ENCODE measurements at places on chromosomes 11 and 22.

DNA sequence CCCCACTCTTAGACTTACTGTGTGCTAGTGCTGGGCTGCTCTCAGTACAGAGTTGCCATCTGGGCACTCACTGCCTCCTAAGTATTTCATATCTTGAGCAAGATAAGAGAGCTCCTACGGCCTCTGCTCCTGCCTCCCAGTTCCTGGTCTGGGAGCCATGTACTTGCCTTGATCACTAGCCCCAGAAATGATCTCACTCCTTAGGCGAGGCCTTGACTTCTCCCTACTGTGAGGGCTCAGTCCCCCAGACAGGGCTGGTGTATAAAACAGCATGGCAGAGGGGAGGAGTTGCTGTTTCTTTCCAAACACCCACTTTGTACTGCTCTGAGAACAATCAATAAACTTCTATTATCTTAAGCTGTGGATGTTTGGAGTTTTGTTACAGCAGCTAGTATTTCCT, 47.4 kb upstream of the TP53I11 start:
- DNase-seq: no peak

- DNase-seq: no peak
Observed at GRCh38 chr11:3888876-3889275, 33.4 kb downstream of the STIM1 start.

- no peak for DNase-seq
Observed at GRCh38 chr22:35727436-35727835, 9.8 kb downstream of the APOL5 start.

GRCh38 chr11:44782478-44782877, 55.7 kb downstream of the TSPAN18 start:
- DNase-seq: no peak

DNA sequence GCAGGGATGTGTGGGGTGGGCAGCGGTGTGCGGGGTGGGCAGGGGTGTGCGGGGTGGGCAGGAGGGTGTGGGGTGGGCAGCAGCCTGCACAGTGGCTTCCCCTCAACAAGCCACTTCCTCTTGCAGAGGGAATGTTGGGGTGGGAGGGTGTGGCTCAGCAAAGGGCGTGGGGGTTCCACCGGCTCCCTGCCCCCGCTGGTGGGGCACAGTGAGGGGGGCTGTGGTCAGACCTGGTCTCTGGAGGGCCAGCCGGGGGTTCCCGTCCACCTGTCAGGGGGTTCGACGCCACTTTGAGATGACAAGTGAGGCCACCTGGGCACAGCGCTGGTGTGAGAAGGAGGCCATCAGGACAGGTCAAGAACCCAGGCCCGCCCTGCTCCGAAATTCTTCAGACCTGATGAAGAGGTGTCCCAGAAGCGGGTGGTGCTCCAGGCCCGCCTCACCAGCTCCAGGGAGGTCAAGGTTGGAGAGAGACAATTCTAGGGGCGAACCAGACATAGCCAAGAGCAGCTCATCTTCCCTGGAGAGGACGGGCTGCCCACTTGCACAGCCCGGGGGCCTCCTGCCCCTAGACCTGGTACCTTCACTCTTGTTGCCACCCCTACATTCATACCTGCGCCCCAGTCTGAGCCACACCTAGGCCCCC, 1.3 kb downstream of the C11orf21 start:
- DNase-seq: no peak

- no peak for DNase-seq
Observed at GRCh38 chr22:47049078-47049624, 286.7 kb downstream of the TBC1D22A start.

DNA sequence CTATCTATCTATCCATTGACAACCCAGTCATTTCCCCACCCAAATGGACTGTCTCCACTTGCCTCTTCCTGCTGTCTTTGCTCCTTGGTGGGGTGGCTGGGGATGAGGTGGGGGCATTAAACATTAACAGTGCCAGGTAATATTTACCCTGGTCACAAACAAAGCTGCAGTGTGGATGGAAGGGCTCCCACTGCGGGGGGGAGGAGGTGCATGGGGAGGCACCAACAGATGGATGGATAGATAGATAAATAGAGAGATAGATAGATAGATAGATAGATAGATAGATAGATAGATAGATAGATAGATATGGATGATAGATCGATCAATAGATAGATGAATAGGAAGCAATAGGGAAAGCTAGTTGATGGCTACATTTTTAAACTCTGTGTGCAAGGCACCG, 2.3 kb upstream of the FXYD2 start:
- DNase-seq: no peak

DNA sequence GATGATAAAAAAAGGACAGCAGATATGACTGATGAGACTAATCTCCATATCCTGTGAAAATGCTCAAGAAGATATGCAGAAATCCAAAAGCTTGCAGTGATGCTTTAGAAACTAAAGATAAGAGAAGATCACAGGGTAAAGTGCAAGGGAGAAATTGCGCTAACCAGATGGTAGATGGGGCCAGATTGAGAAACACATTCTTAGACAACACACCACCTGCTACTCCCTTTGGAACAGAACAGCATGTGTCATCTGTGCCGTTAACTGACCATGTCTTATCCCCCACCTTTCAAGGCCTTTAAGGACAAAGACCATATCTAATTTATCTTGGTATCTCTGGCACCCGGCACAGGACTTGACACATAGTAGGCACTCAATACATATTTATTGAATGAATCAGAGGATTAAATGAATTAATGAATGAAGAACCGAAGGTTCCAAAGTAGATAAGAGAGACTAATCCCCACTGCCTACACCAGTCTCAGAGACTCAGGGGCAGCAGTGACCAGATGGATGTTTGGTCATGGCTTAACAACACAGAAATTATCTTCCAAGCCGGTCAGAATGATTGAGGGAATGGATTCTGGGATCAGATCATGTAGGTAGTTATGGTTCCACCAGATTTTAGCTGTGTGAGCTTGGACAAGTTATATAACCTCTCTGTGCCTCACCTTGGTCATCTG, 12.3 kb upstream of the P2RY2 start:
- no peak for DNase-seq

DNA sequence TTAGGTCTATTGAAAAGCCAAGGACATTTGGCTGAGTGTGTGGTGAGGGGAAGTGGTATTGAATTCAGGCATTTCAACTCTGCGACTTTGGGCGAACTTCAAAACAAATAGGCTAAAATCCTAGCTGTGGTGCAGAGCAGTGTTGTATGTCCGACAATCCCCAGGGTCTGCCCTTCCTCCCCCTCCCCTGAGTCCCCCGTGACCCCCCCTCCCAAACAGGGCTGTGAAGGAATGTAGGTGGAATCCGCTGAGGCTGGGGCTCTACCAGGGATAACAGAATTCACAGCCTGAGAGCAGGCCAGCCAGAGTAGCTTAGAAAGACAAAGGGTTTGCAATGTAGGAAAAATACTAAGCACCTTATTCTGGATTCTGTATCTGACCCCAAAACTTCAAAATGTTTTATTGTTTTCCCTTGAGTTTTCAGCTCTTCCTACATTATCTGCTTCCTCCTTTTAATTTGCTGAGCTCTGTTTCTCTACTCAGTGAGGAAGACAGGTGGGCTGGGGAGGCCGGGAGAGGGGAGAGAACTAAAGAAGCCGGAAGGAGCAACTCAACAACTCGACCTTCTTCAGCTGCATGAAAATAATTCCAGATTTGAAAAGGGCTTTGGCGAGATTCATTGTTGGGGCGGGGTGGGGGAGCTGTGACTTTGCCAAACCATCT, 315.2 kb downstream of the BLID start:
- peak; percentile 71 for DNase-seq

- no peak for DNase-seq
Observed at GRCh38 chr11:350723-351255, 18.5 kb upstream of the B4GALNT4 start.

DNA sequence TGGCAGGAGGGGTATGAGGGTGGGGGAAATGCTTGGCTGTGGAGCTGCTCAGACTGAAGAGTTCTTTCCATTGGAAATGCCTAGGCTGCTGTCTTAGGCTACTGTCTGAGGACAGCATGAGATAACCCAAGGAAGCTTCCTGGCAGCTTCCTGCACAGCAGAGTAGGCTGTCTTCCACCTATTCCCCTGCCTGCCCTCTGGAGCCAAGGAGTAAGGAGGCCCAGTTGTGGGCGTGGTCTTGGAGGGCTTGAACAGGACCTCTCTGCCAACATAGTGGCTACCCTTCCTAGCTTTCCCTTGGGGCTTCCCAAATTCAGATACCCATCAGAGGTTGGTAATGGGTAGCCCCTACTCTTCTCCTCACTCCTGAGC, 25.9 kb downstream of the PHLDB1 start:
- DNase-seq: no peak

GRCh38 chr11:17208257-17208999, 642 bp upstream of the PIK3C2A start:
- DNase-seq: peak; percentile 46

DNA sequence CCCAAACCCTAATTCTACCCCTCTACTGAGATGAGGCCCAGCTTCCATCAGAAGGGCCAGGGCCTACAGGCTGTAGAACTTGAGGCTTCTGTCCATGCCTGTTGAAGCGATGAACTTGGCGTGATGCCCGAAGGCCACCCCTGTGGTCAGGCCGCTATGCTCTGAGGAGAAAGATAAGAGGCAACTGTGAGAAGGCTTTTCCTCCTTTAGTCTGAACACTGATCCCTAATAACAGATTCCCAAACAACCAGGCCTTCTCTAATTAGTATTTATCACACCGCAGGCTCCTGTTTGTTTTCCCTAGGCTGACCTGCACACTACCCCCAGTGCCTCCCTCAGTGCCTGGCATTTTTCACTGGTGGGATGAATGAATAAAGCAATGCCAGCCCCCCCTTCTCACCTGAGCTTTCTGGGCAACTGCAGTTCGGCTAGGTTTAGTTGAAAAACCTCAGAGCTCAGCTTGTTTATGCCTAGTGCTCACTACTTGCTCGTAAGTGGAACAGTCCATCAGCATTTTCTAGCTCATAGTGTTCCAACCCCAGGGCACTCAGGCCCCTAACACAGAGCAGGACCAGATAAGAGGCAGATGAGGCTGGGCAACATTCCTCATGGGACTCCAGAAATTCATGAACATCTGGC, 15.2 kb downstream of the PRPF19 start:
- DNase-seq: no peak

DNA sequence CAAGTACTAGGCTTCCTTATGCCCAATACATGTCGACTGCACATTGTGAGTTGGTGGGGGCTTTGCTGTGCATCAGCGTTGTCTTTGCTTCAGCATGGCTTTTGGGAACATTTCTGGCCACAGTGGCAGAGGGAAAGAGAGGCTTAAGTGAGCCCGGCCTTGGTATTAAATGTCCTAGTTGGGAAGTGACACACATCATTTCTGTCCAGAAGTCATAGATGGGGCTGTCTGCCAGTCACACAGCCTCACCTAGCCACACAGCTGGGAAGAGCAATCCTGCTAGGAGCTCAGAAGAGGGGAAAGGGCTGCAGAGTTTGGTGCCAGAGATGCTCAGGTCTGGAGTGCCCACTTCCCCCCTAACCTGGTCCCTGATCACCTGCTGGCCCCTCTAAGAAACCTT, 27.6 kb downstream of the TREH start:
- no peak for DNase-seq

Data from fibroblast of skin of abdomen (primary cell).